Fibroblast of the aortic adventitia (primary cell): ENCODE measurements at places on chromosomes 7 and 10. TPM values are rescaled to one million over a fixed set of nuclear protein-coding genes. Genes with fewer than 3 reads are reported as not detected.

The SPDYE16 gene
- total RNA-seq, result 0.09 and 0.33 TPM in 2 replicates

The SLC29A3 gene
- 1.2 and 2.8 TPM in 2 replicates for total RNA-seq

The PRSS37 gene
- total RNA-seq, result not detected in 2 replicates

The CREM gene
- 10.1 and 27.2 TPM in 2 replicates for total RNA-seq

The AP3M1 gene
- total RNA-seq, result 34.8 and 55.8 TPM in 2 replicates

The CCDC172 gene
- total RNA-seq, result not detected in 2 replicates

The OR2A1 gene
- total RNA-seq, result 0.27 TPM in 1 of 2 replicates, not detected in the other
